ENCODE measurements at places on chromosomes 3 and 15. TPM values are rescaled to one million over a fixed set of nuclear protein-coding genes. Genes with fewer than 3 reads are reported as not detected.

DNA sequence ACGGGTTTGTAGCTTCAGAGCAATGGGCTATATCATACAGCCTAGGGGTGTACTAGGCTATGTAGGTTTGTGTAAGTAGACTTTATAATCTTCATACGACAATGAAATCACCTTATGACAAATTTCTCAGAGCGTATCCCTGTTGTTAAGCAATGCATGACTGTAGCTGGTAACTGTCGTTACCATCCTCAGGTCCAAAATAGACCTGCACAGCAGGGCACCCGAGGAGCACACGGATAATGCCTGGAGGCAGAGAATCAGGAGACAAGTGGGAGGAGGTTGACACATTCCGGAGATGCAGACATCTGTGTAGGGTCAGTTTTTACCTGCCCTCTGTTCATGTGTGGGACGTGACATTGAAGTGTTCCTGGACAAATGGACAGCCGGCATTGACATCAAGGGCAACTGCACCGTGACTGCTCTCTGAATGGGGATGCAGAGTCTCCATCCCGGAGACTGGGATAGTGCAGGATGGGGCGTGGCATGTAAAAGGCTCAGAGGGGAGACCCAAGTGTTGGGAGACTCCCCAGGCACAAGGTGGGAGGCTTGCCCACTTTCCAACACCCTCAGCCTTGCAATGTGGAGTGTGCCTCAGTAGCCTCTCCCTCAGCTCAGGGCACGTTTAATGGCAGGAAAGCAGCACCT, 45.9 kb upstream of the PGPEP1L start:
- no peak for DNase-seq

DNA sequence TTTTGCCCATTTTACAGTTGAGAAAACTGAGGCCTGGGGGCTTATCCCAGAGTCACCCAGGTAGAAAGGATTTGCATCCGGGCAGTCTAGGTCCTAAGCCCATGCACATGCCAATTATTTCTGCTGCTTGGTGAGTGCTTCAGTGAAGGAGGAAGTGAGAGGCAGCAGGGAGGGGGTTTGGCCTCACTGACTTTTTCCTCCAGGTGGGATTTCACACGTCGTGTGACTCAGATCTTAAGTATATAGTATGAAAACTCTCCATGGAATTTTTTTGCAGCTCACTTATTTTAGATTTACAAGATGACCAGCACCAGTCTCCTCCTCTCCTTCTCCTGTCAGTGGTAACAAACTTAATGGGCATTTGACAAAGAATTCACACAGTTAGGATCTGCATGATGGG, 4.6 kb downstream of the ITGA11 start:
- DNase-seq, result no peak

GRCh38 chr3:188198760-188199327, 44.9 kb downstream of the LPP start:
- no peak for DNase-seq

- DNase-seq, result no peak
These were observed 29.5 kb downstream of the AGTR1 start for GRCh38 chr3:148727231-148727630.

TTC21A gene
- 2.3 TPM for polyA plus RNA-seq

DNA sequence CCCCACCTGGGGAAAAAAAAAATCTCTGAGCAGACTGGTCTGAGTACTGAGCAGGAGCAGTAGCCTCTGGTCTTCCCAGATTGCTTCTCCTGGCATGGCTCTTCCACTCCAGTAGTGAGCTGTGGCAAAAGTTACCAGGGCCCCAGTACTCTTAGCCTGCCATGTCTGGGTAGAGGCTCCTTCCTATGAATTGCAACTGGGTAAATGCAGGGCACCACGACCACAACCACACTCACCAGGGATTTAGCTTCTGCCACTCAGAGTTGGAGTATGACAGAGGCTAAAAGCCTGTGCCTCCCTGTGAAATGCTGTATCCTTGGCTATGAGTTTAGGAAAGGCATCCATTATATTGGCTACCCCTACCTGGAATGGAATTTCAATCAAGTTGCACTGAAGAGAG, 67.9 kb upstream of the CCDC54 start:
- DNase-seq, result no peak
